B cell (primary cell): ENCODE measurements at places on chromosomes 2 and 18. TPM values are rescaled to one million over a fixed set of nuclear protein-coding genes. Genes with fewer than 3 reads are reported as not detected.

The CDCA7 gene
- 2.6 and 3.2 TPM in 2 replicates for total RNA-seq

The RTP5 gene
- not detected in 2 replicates for total RNA-seq

GRCh38 chr2:96824079-96824870 lies 8.2 kb downstream of the CNNM3 start:
- DNase-seq, result no peak
- H3K27me3 ChIP-seq, result no peaks in the 10 kb centered on the region
- H3K36me3 ChIP-seq, result no peaks in the 10 kb centered on the region
- no peak overlapping the region for H3K4me3 ChIP-seq
- peaks cover 6% of the 10 kb centered on the region for H3K4me1 ChIP-seq

The LRP1B gene
- not detected in 2 replicates for total RNA-seq

GRCh38 chr2:100887713-100888495 lies 68.0 kb downstream of the NPAS2 start:
- H3K36me3 ChIP-seq, result no peaks in the 10 kb centered on the region
- H3K4me3 ChIP-seq, result no peak overlapping the region
- H3K27ac ChIP-seq, result no peak overlapping the region
- H3K27me3 ChIP-seq, result no peaks in the 10 kb centered on the region
